ENCODE measurements at places on chromosomes 12 and 14. TPM values are rescaled to one million over a fixed set of nuclear protein-coding genes. Genes with fewer than 3 reads are reported as not detected.
A peak's percentile ranks its signal among the peaks of the same experiment; 100 is the strongest.

The PLCZ1 gene
- not detected for total RNA-seq

DNA sequence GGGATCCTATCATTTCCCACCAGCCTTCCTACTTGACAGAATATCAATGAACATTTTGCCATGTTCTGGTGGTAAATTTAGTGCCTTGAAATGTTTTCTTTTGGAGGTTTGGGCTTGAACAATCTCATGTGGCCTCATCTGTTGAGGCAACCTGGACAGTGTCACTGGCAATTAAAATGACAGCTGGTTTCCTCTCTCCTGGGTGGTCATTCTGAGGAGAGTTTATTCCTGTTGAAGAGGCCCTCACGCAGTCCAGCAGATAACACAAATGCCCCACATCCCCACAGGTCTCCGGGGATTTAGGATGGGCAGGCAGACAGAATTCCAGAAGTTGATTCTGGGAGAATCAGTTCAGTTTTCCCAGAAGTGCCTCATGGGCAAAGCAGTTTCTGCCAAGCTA lies 41.9 kb downstream of the MMAB start:
- DNase-seq: no peak

DNA sequence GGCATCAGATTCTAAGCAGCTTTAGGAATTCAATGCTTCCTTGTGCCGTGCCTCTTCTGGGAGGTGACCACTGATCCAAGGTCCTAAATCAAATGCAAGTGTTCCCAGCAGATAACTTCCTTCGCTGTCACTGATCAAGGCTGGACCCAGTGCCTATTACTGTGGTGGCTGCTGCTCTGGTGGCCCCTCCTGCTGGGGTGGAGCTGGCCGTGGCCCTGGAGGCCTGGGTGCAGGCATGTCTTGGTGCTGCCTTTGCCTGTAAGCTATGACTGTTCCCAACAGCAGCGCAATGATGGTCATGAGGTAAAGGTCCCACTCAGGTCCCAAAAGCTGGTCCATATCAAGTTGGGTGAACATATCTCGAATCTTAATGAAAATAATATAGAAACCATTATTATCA lies 56.8 kb downstream of the SEL1L start:
- no peak for DNase-seq

DNA sequence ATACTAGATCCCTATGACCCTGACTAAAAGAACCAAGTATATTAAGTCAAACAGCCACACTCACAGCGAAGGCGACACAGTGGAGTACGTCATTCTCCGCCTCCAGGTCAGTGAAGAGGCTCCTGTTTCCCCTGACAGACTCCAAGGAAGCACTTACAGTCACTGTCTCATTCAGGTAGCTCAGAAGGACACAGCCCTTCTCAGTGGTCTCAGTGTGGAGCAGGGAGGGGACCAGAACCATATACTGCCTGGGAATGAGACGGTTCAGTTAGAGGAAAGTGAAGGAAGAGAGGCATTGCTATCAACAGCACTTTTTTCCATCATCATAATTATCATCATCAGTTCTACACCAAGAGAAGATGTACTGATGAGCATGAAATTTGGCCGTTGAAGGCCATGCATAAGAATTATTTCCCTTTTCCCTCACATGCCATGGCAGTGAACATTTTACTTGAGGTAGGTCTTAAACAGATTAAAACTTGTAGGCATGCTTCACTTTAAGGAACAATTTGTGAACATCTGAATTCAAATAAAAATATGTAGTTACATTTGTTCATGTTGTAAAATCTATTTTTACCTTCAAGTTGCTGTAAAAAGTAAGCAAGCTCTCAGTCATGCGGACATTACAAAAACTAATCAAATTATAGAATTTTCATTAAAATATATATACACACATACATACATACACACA lies 2.3 kb downstream of the A2M start:
- DNase-seq: no peak

GRCh38 chr12:4027412-4027811 lies 154.2 kb upstream of the PARP11 start:
- peak; percentile 6 for DNase-seq

DNA sequence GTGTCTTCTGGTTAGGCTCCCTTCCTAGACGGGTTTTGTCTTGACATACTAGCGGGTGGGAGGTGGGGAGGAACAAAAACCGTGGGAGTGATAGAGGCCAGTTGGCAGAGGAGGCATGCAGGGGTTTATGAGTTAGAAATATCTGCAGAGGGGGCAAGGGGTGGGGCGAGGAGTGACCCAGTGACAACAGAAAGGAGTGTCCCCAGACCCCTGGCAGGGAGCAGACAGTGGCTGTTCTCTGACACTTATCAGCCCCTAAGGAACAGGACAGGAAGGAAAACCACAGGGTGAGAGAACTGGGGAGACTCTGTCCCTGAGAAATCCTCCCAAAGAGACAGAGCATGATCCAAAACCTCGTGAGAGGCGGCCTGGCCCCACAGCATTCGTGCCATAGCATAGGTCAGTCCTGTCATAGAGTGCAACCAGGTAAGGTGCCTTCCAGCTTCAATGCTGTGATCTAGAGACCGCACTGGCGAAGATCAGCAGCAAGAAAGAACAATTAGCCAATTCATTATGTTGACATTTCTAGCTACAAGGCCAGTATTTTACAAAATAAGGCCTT lies 141.4 kb downstream of the CRADD start:
- no peak for DNase-seq

GRCh38 chr12:40168868-40169267 lies 55.9 kb upstream of the LRRK2 start:
- DNase-seq: no peak
